ENCODE measurements at places on chromosomes 3 and 15.

- DNase-seq, result no peak
Observed at GRCh38 chr3:39196034-39196433, 3.6 kb upstream of the XIRP1 start.

DNA sequence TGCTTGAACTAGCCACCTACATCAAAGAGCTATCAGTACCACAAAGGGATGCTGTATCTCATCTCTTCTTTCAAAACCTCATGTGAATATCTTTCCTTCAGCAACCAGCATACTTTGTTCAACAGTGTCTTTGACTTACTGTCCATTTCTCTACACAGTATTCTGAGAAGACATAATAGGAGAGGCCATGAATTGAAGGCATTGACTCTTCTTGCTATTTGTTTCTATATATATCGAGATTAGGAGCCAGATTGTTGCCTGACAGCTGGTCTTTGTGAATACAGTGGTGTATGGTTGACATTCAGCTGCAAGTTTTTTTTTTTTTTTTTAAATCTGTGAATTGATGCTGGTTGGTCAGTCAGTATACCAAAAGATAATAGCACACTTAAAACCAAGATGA, 12.1 kb upstream of the CSRNP1 start:
- no peak for DNase-seq

GRCh38 chr15:23483821-23484299, 36.8 kb upstream of the GOLGA6L2 start:
- DNase-seq, result no peak

GRCh38 chr3:107850681-107851080, 240.2 kb downstream of the CD47 start:
- DNase-seq, result no peak

- no peak for DNase-seq
Observed at GRCh38 chr3:148146947-148147826, 550.5 kb upstream of the AGTR1 start.

DNA sequence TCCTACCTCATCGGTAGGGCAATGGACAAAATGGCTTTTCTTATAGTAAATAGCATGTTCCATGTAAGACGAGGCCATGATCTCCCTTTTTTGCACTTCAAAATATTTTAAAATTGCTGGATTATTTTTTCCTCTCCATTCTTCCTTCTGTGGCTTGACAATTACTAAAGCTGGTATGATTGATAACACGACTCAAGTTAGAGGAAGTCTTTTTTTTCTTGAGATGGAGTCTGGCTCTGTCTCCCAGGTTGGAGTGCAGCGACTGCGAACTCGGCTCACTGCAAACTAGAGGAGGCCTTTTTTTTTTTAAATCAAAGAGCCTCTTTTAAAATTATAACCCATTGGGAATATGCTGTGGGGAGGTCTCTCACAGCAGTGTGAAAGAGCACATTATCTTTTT, 124.5 kb upstream of the TBL1XR1 start:
- DNase-seq, result no peak

GRCh38 chr3:38169027-38169317, 3.6 kb downstream of the OXSR1 start:
- no peak for DNase-seq

- DNase-seq, result no peak
Observed at GRCh38 chr3:39415983-39416382, 9.5 kb downstream of the RPSA start.

- DNase-seq, result no peak
Observed at GRCh38 chr3:117550766-117551165, 841.2 kb downstream of the TUSC7 start.

Data from iPS DF 6.9 (cell line).